ENCODE measurements at places on chromosomes 3 and 15. TPM values are rescaled to one million over a fixed set of nuclear protein-coding genes. Genes with fewer than 3 reads are reported as not detected.
A peak's percentile ranks its signal among the peaks of the same experiment; 100 is the strongest.

Gene SRPRB
- total RNA-seq, result 25.5 TPM

GRCh38 chr3:190260301-190260700 is 61.9 kb downstream of the CLDN1 start:
- peaks cover 7% of the 10 kb centered on the region for H3K4me1 ChIP-seq
- H3K4me3 ChIP-seq, result no peak overlapping the region
- no peaks in the 10 kb centered on the region for H3K36me3 ChIP-seq
- H3K27me3 ChIP-seq, result no peaks in the 10 kb centered on the region
- no peak overlapping the region for H3K27ac ChIP-seq

DNA sequence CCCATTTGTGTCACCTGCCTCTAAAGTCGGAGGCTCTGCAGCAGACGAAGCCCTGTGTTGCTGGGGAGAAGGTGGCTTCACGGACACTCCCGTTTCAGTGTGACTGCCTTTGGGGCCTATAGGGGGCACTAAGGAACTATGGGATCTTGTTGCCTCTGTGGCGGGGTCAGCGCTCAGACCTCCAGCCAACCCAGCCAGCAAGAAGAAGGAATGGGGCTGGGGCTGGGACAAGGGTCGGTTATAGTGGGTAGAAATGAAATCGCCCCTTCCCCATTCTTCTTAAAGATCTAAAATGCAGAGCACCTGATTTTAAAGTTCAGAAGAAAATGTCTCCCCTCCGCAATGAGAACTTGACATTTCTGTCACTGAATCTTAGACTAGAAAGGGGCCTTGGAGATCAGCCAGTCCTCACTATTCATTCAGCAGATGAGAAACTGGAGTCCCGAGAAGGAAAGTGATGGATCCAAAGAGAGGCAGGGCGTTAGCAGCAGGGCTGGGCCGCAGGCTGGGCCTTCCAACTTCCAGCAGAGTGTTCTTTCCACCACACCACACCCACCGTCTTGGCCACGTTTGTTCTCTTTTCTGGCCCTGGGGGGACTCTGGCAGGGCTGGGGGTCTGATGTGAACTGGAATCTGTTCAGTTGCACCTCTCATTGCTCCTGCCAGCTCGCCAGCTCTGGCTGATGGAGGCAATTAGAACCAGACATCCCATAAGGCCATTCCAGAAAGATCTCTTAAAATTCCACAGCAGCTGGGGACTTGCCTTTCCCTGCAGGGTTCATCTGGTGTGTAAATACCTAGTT is 195.4 kb downstream of the OPA1 start:
- H3K4me1 ChIP-seq, result peaks cover 47% of the 10 kb centered on the region
- H3K36me3 ChIP-seq, result no peaks in the 10 kb centered on the region
- no peak overlapping the region for H3K4me3 ChIP-seq
- peak; percentile 55 for DNase-seq

- H3K36me3 ChIP-seq, result no peaks in the 10 kb centered on the region
- H3K27me3 ChIP-seq, result no peaks in the 10 kb centered on the region
- DNase-seq, result no peak
- H3K4me1 ChIP-seq, result no peaks in the 10 kb centered on the region
- H3K27ac ChIP-seq, result no peak overlapping the region
Measured at GRCh38 chr3:24086206-24086605, 141.1 kb downstream of the NR1D2 start.

GRCh38 chr3:114454551-114455251 is 160.9 kb downstream of the TIGIT start:
- H3K27ac ChIP-seq, result no peak overlapping the region
- H3K4me1 ChIP-seq, result no peaks in the 10 kb centered on the region
- H3K4me3 ChIP-seq, result no peak overlapping the region
- no peak for DNase-seq
